Osteoblast (primary cell): ENCODE measurements at places on chromosomes 2 and 18. TPM values are rescaled to one million over a fixed set of nuclear protein-coding genes. Genes with fewer than 3 reads are reported as not detected.

DNA sequence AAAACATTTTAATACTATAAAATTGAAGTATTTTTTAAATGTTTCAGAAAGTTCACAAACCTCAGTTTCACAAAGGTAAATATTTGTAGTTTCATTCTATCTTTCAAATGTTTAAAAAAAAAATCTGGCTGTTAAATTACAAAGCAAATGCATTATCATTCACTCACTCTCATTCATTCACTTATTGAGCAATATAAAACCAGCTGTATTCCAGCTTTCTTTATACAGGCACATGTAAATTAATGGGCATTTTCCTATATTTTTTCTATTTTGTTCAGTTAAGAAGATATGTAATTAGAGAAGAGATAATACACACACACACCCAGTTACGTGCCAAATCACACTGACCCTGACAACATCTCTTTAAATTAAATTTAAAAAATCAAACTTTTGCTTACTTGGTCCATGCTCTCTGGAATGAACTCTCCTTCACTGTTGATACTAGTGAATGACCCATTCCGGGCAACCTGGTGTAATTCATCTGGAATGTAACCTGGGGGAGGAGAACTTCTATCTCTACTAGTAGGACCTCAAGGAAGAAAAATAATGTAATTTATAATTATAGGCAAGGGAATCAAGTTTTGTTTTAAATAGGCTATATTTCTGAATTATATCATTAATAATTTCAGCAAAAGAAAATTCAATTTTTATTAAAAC, 32.5 kb upstream of the ERCC3 start:
- DNase-seq = no peak

The C2orf78 gene
- not detected in 2 replicates for total RNA-seq

The APOB gene
- under 0.01 TPM in 2 replicates for total RNA-seq

The AQP12B gene
- not detected in 2 replicates for total RNA-seq

GRCh38 chr2:187554011-187554703, at the start of gene TFPI:
TSS of gene TFPI (minus strand) at chr2:187554435. CDS start at chr2:187503768, 50,667 bp downstream.
- DNase-seq = peak; percentile 91

The NPC1 gene
- total RNA-seq = 136 and 254 TPM in 2 replicates

GRCh38 chr2:173050684-173051083, 25.0 kb upstream of the MAP3K20 start:
- DNase-seq = no peak

- DNase-seq = no peak
Observed at GRCh38 chr2:37037771-37038170, 46.4 kb downstream of the HEATR5B start.

DNA sequence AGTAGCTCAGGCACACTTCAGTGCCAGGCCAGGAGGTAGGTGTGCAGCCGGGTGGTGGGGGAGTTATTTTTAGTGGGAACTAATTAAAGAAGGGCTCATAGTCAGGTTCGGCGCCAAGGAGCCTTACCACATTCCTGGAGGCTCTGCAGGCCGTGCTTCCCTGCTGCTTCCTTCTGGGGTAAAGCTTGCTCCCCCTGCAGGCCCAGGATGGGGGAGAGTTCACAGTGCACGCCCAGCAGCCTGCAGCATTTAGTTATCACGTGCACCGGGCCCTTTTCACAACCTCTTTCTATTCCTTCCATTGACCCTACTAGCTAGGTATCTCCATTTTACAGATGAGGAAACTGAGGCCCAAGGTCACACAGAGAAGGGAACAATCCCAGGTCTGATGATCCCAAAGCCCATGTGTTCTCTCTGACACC, 2.5 kb downstream of the KCNF1 start:
- no peak for DNase-seq

DNA sequence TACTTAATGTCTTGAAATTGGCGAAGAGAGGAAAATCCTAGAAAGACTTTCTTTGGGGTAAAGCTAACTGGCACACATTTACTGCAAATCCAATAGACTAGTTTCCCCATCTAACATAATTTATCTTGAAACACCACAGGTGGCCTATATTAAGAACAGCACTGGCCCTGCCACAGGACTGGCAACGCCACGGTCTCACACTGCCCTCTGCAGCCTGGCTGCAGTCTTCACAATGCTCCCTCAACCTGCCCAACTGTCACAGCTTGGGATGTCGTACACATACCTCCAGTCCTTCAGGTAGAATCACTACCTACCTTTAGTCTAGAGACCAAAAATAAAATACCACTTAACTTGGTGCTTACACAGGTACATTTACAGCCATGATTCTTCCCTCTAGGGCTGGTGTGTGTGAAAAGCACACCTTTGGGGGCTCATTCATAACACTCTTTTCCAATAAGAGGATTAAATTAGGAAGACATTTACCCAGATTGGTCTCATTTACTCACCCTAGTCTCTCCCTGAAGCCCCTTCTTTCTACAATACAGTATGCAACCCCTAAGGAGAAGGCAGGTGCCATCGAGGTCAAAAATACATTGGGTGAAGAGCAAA, 222.2 kb downstream of the C1D start:
- DNase-seq = peak; percentile 68

The ANO7 gene
- 1.2 and 1.8 TPM in 2 replicates for total RNA-seq

DNA sequence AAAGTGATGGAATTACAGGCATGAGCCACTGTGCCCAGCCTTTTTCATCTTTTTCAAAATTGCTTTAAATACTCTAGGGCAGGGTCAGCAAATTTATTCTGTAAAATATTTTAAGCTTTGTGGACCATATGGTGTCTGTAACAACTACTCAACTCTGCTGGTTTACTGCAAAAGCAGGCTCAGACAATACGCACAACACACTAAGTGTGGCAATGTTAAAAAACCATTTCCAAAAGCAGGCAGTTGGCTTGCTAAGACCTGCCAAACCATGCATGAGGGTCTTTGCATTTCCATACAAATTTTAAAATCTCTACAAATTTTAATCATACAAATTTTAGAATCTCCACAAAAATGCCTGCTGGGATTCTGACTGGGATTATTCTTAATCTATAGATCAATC, 44.1 kb downstream of the YES1 start:
- no peak for DNase-seq

The MYCN gene
- not detected in 2 replicates for total RNA-seq

The ZC3H6 gene
- 4.3 and 7.1 TPM in 2 replicates for total RNA-seq

DNA sequence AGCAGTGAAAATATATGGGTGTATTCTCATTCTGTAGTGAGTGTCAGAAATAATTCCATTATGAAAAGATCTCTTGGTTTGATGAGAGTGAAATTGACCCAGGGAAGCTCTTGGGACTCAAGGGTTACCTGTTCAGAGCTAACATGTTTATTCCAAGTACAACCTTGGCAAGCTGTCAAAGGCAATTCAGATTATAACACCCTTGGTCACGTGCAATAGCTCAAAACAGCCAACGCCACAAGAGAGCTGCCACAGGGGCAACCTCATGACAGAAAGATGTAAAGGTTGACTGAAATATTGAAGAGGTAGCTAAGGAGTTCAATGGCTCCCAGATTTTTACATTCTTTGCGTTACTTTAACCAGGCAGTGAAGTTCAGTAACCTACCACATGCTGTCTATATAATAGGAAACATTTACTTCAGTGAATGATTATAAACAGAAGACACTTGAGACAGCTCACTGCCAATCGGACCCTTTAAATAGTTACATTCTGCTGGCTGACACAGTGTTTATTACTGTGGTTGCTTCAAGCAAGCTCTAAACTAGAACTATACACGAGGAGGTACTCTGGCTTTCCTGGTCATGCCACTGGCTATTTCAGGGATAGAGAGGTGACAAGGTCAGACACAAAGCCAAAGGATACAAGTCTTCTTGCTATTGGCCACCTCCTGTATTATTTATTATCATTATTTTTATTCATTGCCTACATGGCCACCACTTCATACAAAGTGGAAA, 187.3 kb downstream of the PID1 start:
- no peak for DNase-seq

- peak; percentile 2 for DNase-seq
Observed at GRCh38 chr2:117341690-117342089, 472.8 kb upstream of the DDX18 start.

DNA sequence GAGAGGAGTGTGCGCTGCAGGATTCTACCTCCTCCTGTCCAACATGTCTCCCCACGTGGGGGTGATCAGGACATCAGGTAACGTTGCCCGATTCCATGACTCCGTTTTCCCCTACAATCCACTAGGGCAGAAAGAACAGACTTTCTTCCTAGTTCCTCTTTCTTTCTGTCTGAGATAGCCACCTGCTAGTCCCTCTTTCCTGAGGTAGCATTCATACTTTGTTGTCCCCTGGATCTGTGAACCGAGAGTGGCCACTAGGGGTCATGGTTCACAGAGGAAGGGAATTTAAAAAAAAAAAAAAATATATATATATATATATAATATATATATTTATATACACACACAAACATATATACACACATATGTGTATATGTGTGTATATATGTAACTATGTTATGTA, 210.0 kb upstream of the ZNF521 start:
- no peak for DNase-seq

The G6PC2 gene
- total RNA-seq = not detected in 2 replicates

- no peak for DNase-seq
Observed at GRCh38 chr2:84443477-84443876, 15.6 kb downstream of the SUCLG1 start.

DNA sequence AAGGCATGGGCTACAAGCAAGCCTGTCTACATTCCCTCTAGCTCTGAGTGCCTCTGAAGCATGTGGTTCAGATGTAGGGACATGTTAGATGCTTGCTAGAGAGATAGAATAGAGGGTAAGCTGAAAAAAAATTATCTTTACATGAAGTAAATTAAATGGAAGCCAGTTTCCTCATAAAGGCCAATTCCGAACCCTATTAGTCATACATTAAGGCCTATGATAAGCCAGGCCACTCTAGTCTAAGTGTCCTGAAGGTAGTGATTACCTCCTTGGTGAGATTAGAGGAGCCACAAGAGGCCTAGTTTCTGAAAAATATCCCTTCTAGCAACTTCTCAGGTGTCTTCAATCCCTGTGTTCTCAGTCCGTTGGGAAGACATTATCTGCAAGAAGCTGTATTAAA, 72.4 kb upstream of the NPAS2 start:
- DNase-seq = no peak

DNA sequence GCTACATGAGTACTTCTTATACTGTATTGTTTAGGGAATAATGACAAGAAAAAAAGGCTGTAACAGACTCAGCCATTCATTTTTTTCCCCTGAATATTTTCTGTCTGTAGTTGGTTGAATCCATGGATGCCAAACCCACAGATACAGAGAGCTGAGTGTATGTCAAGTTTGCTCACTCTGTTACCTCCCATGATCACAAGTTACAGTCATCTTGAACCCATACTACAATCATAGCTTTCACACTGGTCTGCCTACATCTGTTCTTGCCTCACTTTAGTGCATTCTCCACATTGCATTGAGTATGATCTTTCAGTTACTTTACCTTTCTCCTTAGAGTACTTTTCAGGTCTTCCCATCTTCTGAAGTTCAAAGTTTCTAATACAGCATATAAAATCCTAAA, 94.0 kb downstream of the BIRC6 start:
- DNase-seq = no peak

DNA sequence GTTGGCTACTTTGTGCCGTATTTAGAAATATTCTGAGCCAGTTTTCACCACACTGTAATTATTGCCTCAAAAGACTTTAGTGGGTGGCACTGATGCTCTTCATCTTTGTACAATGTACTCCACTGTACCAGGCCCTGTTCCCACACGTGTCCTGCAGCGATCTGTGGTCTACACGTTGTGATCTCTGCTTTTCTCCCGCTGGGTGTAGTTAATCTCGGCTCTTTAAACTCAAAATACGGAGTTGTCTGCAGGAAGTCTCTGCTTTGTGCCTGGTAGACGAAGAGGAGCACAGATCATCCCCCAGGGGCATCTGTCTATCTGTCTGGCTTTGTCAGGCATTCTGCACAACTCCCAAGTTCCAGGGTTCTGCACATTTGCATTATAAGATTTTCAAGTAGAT, 12.1 kb upstream of the GREB1 start:
- no peak for DNase-seq

The UPP2 gene
- not detected in 2 replicates for total RNA-seq

- peak; percentile 99 for DNase-seq
Observed at GRCh38 chr2:219460424-219460926, 25.8 kb downstream of the SPEG start.

The LAMA1 gene
- total RNA-seq = 8.3 and 11.2 TPM in 2 replicates

The ZSWIM2 gene
- 0.29 TPM in 1 of 2 replicates, not detected in the other for total RNA-seq

DNA sequence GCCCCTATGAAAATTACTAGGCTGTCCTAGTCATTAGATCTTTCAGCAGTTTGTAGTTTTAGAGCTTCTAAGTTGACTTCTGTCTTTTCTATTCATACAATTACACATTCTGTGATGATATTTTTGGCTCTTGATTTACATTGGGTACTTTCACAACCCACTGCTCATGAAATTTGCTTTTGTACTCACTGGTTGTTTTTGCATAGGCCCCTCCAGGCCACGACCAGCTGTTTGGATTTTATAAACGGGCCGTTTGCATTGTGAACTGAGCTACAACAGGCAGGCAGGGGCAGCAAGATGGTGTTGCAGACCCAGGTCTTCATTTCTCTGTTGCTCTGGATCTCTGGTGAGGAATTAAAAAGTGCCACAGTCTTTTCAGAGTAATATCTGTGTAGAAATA, 193.8 kb downstream of the RPIA start:
- DNase-seq = no peak

DNA sequence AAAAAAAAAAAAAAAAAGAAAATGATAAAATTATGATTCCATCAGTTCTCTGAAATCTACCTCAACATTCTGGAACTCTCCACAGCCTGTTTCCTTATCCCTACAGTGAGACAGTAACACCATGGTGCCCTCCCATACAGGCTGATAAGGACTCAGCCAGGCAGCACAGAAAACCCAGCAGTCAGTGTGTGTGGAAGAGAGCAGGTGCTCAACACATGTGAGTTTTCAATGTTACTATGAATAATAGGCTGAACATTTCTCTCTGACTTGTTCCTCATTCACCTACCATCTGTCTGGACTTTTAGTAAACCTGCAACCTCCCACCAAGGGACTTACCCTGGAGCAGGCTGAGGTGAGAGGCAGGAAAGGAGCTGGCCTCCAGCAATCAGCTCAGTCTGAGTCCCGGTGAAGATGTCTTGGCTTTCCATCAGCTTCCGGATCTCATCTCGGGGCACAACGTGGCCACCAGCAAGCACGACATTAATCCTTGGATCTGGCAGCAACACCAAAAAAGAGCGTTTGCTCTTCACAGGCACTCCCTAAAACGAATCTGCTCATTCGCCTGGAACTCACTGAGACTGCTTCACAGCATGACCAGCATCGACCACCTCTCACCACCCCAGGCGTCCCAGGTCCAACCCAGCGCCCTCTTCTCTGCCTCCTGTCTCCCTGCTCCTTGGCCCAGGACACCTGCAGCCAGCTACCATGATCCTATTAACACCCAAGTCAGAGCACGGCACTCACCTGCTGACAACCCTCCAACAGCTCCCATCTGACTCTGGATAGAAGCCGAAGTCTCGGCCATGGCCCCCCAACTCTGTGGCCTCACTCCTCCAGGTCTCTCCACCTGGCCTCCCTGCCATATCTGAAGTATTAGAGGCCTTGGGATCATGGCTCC, 16.5 kb downstream of the PASK start:
- DNase-seq = peak; percentile 48

The STPG4 gene
- 0.59 and 0.72 TPM in 2 replicates for total RNA-seq

GRCh38 chr2:97660775-97661389, 3.0 kb downstream of the ACTR1B start:
- DNase-seq = peak; percentile 84

The CD8A gene
- total RNA-seq = not detected in 2 replicates
